ENCODE measurements at places on chromosomes 4 and X.

DNA sequence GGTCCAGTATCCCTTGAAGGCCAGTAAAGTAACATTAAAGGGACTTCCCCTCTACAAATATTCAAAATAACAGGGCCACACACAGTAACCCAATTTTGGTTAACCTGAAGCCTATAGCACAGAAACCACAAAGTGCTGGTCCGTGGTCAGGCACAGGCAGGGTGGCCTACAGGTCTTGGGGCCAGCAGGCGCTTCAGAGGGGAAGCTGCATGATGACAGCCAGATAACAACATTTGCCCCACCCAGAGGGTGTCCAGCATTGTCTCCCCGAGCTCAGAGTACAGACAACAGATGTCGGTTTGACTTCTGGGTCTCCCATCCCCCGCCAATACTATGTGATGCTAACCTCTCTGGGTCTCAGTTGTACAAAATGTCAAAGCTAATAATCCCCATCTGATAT lies 51.1 kb downstream of the SH3KBP1 start:
- no peak for DNase-seq
- peaks cover 18% of the 10 kb centered on the region for H3K4me1 ChIP-seq
- H3K4me3 ChIP-seq, result no peak overlapping the region
- no peaks in the 10 kb centered on the region for H3K36me3 ChIP-seq
- H3K27ac ChIP-seq, result no peak overlapping the region
- no peaks in the 10 kb centered on the region for H3K27me3 ChIP-seq

DNA sequence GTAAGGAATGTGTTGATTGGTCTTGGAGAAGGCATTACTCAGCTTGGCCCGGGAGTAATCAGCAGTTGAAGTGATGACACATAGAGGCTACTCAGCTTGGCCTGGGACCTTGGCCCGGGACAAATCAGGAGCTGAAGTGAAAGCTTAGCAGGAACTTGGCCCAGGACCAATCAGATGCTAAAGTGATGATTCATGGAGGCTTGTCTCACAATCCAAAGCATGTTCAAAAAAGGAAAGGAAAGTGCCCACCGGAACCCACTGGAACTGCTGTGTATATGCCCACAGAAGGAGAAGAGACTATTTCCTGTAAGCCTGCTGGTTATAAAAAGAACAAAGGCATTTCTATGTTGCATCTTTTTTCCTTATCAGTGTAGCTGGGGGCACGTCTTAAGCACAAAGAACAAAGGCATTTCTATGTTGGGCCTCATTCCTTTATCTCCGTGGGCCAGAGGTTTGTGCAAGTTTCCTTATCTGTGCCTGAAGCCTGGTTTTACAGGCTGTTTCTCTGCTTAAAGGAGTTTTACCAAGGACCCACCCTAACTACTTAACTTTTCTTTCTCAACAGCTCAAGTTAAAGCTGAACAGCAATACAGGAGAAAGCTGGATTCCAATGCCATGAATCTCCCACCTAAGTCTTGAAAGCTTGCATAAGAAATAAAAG lies 1176.7 kb downstream of the NLGN4X start:
- no peaks in the 10 kb centered on the region for H3K4me1 ChIP-seq
- no peak for DNase-seq
- H3K4me3 ChIP-seq, result no peak overlapping the region
- H3K36me3 ChIP-seq, result no peaks in the 10 kb centered on the region
- no peaks in the 10 kb centered on the region for H3K27me3 ChIP-seq

DNA sequence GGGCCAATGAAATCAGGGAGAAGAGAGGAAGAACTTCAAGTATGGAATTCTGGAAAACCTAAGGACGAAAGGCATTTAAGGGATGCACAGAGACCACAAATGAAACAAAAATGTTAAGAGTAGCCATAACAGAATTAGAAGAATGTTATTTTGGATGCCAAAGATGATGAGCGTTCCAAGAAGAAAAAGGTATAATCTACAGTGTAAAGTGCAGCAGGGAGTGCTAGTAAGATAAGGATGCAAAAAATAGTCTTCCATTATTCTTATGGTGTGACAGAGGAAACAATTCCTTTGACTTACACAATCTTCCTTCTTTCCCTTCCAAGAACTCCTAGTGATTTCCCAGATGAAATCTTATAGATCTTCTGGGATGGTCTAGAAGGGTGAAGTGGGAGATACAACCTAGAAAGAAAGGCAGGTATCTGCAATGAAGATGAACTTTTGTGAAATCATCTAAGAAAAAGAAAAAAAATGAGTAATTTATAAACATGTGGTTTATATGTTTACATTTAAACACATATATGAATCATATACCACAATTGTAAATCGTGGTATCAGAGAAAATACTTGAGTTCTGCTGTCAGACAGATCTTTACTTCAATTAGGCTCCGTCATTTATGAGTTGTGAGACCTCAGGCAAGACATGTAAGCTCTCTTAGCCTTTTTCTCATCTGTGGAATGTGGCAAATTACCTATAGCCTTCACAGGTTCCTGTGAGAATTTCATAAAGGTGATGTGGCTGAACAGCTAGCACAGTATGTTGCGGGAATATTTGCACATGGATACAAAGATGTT lies 8.1 kb downstream of the MORF4L2 start:
- no peak for DNase-seq
- H3K27ac ChIP-seq, result no peak overlapping the region
- no peaks in the 10 kb centered on the region for H3K4me1 ChIP-seq
- H3K4me3 ChIP-seq, result no peak overlapping the region
- H3K36me3 ChIP-seq, result peaks cover 5% of the 10 kb centered on the region

- H3K4me1 ChIP-seq, result no peaks in the 10 kb centered on the region
- no peak for DNase-seq
- H3K36me3 ChIP-seq, result no peaks in the 10 kb centered on the region
These were observed 53.6 kb upstream of the TEX13A start for GRCh38 chrX:105274091-105274490.

DNA sequence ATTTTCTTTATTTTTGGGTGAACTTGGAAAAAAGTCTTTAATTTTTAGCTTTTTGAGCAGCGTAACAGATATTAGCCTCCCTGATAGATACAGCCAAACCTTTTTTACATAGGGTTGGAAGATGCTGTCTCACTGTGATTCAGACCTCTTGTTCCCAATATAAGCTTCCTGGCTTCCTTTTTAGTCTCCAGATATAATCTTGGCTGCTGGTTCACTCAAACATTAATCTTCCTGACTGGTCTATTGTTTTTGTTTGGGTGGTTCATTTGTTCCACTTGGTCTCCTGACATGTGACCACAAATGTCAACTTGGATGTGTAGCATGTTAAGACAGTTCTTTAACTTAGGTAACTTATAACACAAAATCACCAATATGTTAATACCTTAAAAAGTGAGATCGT lies 23.0 kb downstream of the RPA4 start:
- H3K4me1 ChIP-seq, result no peaks in the 10 kb centered on the region
- H3K27ac ChIP-seq, result no peak overlapping the region
- no peaks in the 10 kb centered on the region for H3K27me3 ChIP-seq
- no peak for DNase-seq
- no peaks in the 10 kb centered on the region for H3K36me3 ChIP-seq

DNA sequence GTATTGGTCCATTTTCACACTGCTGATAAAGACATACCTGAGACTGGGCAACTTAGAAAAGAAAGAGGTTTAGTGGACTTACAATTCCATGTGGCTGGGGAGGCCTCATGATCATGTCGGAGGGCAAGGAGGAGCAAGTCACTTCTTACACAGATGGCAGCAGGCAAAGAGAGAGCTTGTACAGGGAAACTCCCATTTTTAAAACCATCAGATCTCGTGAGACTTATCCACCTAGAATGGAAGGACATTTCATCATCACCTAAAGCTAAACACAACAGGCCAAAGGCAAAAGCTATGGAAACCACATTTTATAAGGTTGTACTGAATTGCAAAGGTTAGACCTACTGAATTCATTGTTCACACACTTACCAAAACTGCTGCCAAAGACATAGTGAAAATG lies 6.0 kb upstream of the SLC25A43 start:
- H3K27me3 ChIP-seq, result no peaks in the 10 kb centered on the region
- no peak for DNase-seq
- H3K27ac ChIP-seq, result no peak overlapping the region
- H3K36me3 ChIP-seq, result no peaks in the 10 kb centered on the region

DNA sequence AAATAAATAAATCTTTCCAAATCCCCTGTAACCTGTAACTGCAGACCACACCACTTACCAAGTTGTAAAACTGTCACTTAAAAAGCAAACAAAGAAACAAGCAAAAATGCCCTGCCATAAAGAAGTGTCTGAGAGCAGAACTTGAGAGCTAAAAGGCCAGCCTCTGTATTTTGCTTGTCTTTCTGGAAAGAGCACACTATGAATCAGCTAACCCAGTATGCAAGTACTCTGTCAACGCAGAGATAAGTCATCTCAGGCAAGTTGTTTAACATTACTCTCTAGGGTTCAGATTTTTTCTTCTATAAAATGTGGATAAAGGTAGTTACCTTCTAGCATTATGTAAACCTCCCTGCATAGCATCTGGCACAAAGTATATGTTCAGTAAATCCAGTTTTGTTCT lies 134.8 kb downstream of the HS3ST1 start:
- no peaks in the 10 kb centered on the region for H3K4me1 ChIP-seq
- no peak overlapping the region for H3K27ac ChIP-seq
- H3K27me3 ChIP-seq, result no peaks in the 10 kb centered on the region
- no peak for DNase-seq
- H3K36me3 ChIP-seq, result no peaks in the 10 kb centered on the region

- H3K27me3 ChIP-seq, result no peaks in the 10 kb centered on the region
- no peak for DNase-seq
- peaks cover 6% of the 10 kb centered on the region for H3K4me1 ChIP-seq
- H3K36me3 ChIP-seq, result no peaks in the 10 kb centered on the region
These were observed 30.7 kb downstream of the PNMA6E start for GRCh38 chrX:153370293-153371055.

DNA sequence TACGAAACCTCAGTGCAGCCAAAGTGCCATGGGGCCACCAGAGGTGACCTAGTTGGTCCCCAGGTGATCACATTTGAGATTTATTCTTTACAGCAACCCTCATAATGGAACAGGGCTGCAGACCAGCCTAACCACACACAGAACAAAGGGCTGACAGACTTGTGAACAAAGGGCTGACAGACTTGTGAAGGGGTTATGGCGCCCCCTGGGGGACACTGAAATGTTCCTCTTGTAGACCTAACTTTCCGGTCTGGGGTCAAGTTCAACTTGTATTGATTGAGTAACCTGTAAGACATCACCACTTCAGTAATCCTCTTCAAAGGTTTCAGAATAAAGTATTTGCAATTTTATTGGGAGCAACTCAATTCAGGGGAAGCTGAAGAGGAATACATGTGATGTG lies 175.9 kb upstream of the RPS6KA3 start:
- peak; percentile 71 for DNase-seq
- H3K4me1 ChIP-seq, result peaks cover 16% of the 10 kb centered on the region
- H3K27ac ChIP-seq, result no peak overlapping the region
- no peak overlapping the region for H3K4me3 ChIP-seq

GRCh38 chr4:144910723-144911122 lies 187.3 kb downstream of the ANAPC10 start:
- no peak for DNase-seq
- H3K27ac ChIP-seq, result no peak overlapping the region
- peaks cover 10% of the 10 kb centered on the region for H3K4me1 ChIP-seq
- no peaks in the 10 kb centered on the region for H3K36me3 ChIP-seq

GRCh38 chr4:109044431-109044830 lies 258.0 kb downstream of the COL25A1 start:
- no peak overlapping the region for H3K27ac ChIP-seq
- no peak overlapping the region for H3K4me3 ChIP-seq
- no peaks in the 10 kb centered on the region for H3K27me3 ChIP-seq
- no peaks in the 10 kb centered on the region for H3K36me3 ChIP-seq

DNA sequence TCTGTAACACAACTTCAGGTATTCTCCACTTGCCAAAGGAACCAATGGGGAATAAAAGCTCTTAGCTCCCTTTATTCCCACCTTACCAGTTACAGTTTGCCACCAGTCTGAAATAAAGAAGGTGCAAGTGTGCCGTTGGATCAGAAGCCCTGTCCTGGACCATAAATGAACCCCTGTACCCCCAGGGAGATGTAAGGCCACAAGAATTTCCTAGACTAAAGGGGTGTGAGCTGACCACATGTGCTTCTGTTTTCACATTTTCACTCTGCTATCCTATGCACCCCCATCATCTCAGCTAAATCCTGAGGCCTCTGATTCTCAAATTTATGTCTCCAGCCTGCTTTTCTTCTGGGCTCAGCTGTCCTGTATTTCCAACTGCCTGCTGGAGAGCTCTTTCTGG lies 221.2 kb downstream of the SPRY1 start:
- H3K36me3 ChIP-seq, result no peaks in the 10 kb centered on the region
- no peak for DNase-seq
- no peaks in the 10 kb centered on the region for H3K27me3 ChIP-seq
- no peaks in the 10 kb centered on the region for H3K4me1 ChIP-seq
- H3K4me3 ChIP-seq, result no peak overlapping the region

DNA sequence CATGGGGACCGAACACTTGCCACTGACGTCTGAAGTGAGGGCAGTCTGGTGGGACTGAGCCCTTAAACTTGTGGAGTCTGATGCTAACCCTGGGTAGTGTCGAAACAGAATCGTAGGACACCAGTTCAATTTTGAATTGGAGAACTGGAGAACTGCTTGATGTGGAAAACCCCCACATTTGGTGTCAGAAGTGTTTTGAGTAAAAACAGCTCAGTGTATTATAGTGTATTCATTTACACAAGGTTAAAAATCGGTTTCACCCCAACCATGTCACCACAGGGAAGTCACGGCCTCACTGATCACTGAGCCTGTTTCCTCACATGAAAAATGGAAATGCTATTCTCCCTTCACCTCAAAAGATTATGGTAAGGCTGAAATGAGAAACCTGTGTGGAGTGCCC lies 21.9 kb downstream of the PIN4 start:
- no peak overlapping the region for H3K4me3 ChIP-seq
- DNase-seq, result no peak
- no peaks in the 10 kb centered on the region for H3K36me3 ChIP-seq
- no peaks in the 10 kb centered on the region for H3K27me3 ChIP-seq

GRCh38 chr4:180100433-180101344 lies 2142.5 kb upstream of the TENM3 start:
- no peak for DNase-seq
- H3K4me3 ChIP-seq, result no peak overlapping the region
- no peaks in the 10 kb centered on the region for H3K36me3 ChIP-seq
- no peaks in the 10 kb centered on the region for H3K27me3 ChIP-seq
- H3K27ac ChIP-seq, result no peak overlapping the region

GRCh38 chrX:48784726-48785125 lies 1.7 kb upstream of the GATA1 start:
- no peaks in the 10 kb centered on the region for H3K4me1 ChIP-seq
- H3K27ac ChIP-seq, result no peak overlapping the region
- DNase-seq, result no peak

- no peak for DNase-seq
- H3K4me3 ChIP-seq, result peak overlapping the region; percentile 32
- no peak overlapping the region for H3K27ac ChIP-seq
- H3K4me1 ChIP-seq, result no peaks in the 10 kb centered on the region
- no peaks in the 10 kb centered on the region for H3K36me3 ChIP-seq
These were observed 8.9 kb upstream of the HAND2 start for GRCh38 chr4:173538909-173539445.

GRCh38 chr4:21452931-21453330 lies 495.6 kb downstream of the KCNIP4 start:
- no peaks in the 10 kb centered on the region for H3K27me3 ChIP-seq
- H3K36me3 ChIP-seq, result no peaks in the 10 kb centered on the region
- no peak overlapping the region for H3K27ac ChIP-seq
- H3K4me3 ChIP-seq, result no peak overlapping the region
- no peak for DNase-seq

- no peaks in the 10 kb centered on the region for H3K36me3 ChIP-seq
- peak; percentile 27 for DNase-seq
- H3K4me3 ChIP-seq, result peak overlapping the region; percentile 74
- H3K4me1 ChIP-seq, result peaks cover 8% of the 10 kb centered on the region
These were observed 488 bp downstream of the TBC1D25 start for GRCh38 chrX:48540028-48540375.
